ENCODE measurements at places on chromosomes 7 and 10. TPM values are rescaled to one million over a fixed set of nuclear protein-coding genes. Genes with fewer than 3 reads are reported as not detected.

The CRYGN gene
- total RNA-seq: not detected

The UCN3 gene
- not detected for total RNA-seq

The MRLN gene
- total RNA-seq: not detected

The C10orf105 gene
- total RNA-seq: not detected

The CPVL gene
- total RNA-seq: 215 TPM

The SPAM1 gene
- not detected for total RNA-seq

Data from heart right ventricle (tissue), 16 donors.